ENCODE measurements at places on chromosomes 12 and 14.
A peak's percentile ranks its signal among the peaks of the same experiment; 100 is the strongest.

- DNase-seq: no peak
Measured at GRCh38 chr14:103315351-103315911, 18.6 kb upstream of the EIF5 start.

DNA sequence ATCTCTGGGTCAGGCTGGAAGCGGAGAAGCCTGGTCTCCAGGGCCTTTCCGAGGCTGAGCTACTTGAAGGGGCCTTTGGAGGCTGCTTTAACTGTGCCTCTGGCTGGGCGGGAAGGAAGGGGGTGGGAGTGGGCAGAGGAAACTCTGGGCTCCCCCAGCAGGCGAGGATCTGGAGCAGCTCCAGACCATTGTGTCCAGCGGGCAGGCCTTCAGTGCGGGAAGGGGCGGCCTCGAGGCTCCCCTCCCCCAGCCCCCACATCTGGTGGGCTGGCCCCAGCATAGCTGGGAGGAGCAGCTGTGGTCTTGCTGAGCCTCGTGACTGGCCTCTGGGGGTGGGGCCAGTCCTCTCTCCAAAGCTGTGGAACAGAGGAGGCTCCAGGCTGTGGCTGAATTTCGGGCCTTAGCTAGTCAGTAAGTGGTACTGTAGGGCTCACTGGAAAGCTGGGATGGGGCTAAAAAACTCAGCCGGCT lies 3.4 kb downstream of the TAMALIN start:
- DNase-seq: peak; percentile 73

- no peak for DNase-seq
Measured at GRCh38 chr12:115910057-115910456, 367.4 kb downstream of the MED13L start.

- no peak for DNase-seq
Measured at GRCh38 chr12:15495746-15496145, 173.4 kb downstream of the PTPRO start.

- DNase-seq: no peak
Measured at GRCh38 chr12:120977531-120978295, 630 bp upstream of the HNF1A start.

GRCh38 chr14:39368261-39368959 lies 63.8 kb downstream of the FBXO33 start:
- DNase-seq: peak; percentile 5

- no peak for DNase-seq
Measured at GRCh38 chr14:73188501-73188911, 48.8 kb upstream of the PAPLN start.

DNA sequence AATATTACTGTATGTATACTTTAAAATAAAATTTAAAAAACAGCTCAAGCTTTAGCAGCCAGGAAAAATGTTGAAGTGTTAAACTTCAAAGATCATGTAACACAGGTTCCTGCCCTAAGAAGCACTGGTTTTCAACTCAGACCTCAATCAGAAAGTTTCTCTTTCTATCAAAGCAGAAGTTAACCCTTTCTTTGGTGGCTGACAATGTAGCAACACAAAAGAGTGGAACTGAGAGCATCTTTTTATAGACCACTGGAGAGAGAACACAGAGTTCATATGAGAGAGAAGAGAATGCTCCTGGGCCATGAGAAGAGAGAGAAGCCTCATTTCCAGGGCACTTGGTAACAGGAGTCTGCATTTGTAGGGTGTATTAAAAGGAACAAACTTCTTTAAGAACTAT lies 42.2 kb upstream of the KTN1 start:
- no peak for DNase-seq

- DNase-seq: no peak
Measured at GRCh38 chr12:26101350-26101734, 23.5 kb downstream of the BHLHE41 start.

DNA sequence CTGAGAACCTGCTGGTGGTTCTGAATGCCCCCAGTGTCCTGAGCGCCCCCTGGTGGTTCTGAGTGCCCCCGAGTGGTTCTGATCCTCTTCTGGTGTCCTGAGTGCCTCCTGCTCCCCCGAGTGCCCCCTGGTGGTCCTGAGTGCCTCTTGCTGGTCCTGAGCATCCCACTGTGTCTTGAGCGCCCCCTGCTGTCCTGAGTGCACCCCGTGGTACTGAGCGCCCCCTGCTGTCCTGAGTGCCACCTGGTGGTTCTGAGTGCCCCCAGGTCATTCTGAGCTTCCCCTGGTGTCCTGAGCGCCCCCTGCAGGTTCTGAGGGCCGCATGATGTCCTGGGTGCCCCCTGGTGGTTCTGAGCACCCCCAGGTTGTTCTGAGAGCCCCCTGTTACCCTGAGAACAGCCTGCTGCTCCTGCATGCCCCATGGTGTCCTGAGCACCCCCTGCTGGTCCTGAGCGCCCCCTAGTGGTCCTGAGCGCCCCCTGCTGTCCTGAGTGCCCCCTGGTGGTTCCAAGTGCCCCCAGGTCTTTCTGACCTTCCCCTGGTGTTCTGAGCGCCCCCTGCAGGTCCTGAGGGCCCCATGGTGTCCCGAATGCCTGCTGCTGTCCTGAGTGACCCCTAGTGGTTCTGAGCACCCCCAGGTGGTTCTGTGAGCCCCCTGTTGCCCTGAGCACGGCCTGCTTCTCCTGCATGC lies 1165.4 kb downstream of the TMEM121 start:
- DNase-seq: no peak

- DNase-seq: no peak
Measured at GRCh38 chr12:53577941-53578352, 48.2 kb downstream of the ATF7 start.

GRCh38 chr12:124240493-124240892 lies 54.4 kb upstream of the RFLNA start:
- DNase-seq: no peak

- DNase-seq: no peak
Measured at GRCh38 chr14:89444516-89445125, 27.6 kb upstream of the FOXN3 start.

DNA sequence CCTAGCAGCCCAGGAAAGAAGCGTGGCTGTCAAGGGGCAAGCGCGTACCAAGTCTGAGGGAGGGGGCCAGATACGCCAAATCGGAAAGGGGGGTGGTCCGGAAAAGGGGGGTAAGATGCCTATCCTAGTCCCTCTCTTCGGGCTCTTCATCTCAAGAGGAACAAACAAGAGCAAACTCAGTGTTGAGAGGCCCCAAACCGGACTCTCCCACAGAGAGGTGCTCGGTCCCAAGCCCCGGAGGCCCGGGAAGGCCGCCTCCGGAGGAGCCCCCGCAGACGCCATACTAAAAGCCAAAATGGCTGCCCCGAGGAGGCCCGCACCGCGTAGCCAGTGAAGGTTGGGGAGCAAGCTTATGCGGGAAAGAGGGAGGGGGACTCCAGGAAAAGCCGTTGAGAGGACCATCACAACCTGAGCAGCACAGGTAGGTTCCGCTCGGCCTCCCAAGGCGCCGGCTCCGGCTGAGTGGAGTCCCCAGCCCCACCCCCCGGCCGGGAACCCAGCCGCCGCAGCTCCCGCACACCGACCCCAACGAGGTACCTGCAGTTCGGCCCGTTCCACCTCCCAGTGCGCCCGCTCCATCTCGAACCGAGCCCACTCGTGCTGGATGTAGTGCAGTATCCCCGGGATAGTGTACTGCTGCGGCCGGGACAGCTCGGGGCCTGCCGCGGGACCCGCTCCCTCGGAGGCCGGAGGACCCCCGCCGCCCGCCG lies at the start of gene AP4S1:
TSS of gene AP4S1 (plus strand) at position 283 of the 710 bp plus-strand sequence. CDS start 40,548 bp downstream, outside the sequence.
- peak; percentile 89 for DNase-seq

- no peak for DNase-seq
Measured at GRCh38 chr14:101405171-101405883, 156.0 kb upstream of the DIO3 start.

DNA sequence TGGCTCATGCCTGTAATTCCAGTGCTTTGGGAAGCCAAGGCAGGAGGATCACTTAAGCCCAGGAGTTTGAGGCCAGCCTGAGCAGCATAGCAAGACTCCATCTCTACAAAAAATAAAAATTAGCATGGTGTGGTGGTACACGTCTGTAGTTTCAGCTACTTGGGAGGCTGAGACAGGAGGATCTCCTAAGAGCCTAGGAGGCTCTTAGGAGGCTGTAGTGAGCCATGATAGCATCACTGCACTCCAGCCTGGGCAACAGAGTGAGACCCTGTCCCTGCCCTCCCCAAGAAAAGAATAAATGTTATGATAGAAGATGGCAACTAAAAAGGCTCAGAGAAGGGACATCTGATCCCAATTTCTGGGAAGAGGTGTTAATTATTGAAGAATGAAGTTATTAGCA lies 3.2 kb upstream of the MANSC1 start:
- DNase-seq: no peak

DNA sequence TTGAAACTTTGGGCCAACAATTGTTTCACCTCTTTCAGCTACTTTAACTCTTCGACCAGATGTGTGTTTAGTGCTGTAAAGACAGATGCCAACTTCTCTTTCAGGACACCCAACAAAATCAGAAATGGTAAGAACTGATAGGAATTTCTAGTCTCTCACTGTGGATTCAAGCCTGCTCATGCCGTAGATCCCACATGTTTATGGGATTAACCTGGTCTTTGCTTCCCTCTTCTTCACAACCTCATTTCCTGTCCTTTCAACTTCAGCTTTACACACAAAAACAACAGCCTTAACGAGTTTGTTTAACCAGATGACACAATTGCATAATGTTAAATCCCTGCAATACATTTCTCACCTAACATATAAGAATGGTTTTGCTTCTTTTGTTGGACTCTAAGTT lies 1031.9 kb upstream of the LRFN5 start:
- no peak for DNase-seq

- no peak for DNase-seq
Measured at GRCh38 chr12:50988051-50988450, 35.7 kb downstream of the HIGD1C start.

GRCh38 chr14:90658541-90658967 lies 157.7 kb downstream of the TTC7B start:
- DNase-seq: no peak

- DNase-seq: peak; percentile 68
Measured at GRCh38 chr14:36666416-36667206, 5.0 kb downstream of the PAX9 start.

DNA sequence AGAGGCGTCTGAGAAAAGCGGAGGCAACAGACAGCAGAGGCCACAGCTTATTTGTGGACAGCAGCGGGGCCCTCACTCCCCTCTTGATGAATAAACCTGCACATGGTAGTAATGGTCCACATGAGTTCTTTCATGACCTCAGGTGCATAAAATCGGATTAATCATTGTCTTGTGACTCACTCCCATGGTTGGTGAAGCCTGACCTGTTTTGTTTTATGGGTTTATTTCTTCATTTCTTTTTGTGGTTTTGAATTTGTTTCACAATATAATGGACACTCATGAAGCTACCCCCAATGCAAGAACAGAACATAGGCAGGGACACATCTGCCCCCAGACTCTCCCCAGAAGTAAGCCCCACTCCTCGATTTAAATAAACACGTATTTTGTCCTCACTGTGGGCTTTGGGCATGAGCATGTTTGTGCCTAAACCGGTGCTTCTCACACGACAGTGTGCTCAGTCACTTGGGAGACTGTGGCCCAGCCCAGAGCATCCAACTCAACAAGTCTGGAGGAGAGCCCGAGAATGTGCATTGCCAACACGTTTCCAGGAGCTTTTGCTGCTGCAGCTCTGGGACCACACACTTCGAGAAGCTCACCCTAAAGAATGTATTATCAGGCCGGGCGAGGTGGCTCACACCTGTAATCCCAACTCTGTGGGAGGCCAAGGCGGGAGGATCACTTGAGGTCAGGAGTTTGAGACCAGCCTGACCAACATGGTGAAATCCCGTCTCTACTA lies 116.1 kb downstream of the SCARB1 start:
- no peak for DNase-seq

DNA sequence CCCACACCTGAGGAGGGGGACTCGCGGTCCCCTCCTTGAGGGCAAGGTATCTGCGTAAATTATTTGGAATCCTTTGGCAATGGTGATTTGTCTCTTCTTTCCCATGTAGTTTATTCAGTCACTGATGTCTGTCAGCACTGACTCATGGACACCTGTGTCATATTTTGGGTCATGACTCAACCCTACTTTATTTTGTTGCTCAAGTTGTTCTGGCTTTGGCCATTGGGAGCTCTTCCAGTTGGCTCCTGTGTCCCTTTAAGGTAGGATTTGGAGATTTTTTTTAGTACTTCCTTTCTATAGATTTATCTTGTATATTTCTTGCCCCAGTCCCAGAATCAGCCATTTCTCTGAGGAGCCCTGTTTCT lies 47.4 kb upstream of the C14orf180 start:
- DNase-seq: no peak

- no peak for DNase-seq
Measured at GRCh38 chr12:52268212-52268611, 6.2 kb upstream of the KRT86 start.

DNA sequence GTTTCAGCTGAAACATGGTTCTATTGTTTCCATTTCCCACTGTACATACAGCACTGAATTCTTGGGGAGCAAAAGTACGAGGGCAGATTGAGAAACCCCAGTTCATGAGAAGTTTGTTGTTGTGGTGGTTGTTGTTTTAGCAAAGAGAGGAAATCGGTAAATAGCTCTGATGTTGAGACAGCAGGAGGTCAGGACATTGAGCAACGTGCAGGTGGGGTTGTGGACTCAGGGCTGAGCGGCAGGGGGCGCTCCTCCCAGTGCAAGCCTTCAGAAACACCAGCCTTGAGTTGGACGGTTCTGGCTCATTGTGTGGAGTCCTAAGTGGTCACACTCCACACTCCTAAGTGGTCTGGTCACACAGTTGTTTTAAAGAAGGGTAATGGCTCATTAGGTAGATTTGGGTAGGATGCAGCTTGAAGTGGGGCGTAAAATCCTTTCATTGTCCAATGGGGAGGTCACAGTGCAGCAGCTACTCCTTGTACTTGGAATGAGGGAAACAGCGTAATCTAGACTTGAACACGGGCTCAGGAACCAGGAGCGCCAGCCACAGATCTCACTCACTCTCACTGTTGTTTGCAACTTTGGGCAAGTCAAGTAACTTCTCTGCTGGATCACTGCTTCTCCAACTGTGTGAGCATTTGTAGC lies 14.5 kb upstream of the PWP1 start:
- no peak for DNase-seq

- DNase-seq: no peak
Measured at GRCh38 chr12:112939761-112940381, 1.6 kb downstream of the OAS3 start.

DNA sequence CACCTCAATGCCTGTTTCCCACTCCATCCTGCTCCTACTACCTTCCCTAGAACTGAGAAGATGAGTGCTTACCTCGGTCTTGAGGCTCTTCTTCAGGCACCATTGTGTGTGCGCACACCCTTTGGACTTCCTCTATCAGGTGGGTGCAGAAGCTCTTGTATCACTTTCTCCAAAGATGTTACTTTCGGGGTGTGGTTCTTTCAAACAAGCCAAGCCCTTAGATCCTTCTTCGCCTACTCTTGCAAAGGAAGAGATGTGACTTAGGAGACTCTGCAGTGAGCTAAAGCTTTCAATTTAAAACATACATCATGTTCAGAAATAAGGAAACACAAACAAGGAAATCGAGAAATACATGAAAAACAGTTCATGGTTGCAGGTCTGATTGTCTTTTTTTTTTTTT lies at the start of gene CLEC4C:
TSS of gene CLEC4C (minus strand) at position 130 of the 400 bp plus-strand sequence. CDS start at position 103, 27 bp downstream.
- DNase-seq: no peak
